Stimulated activated memory B cell treated with anti-CD40 and anti-IgM and Interleukin-4, amounts not matched to agents 10 μg/mL and 1 μg/mL and 100 μg/mL, for 72 hours (primary cell): ENCODE measurements at places on chromosomes 1 and 21.

- ATAC-seq = no peak
- no peak overlapping the region for H3K27ac ChIP-seq
- H3K4me1 ChIP-seq = peaks cover 14% of the 10 kb centered on the region
These were observed 31.8 kb downstream of the SPSB1 start for GRCh38 chr1:9324246-9325096.

GRCh38 chr1:238589843-238590435 lies 699.2 kb upstream of the ZP4 start:
- H3K4me3 ChIP-seq = no peak overlapping the region
- H3K27ac ChIP-seq = no peak overlapping the region
- H3K27me3 ChIP-seq = no peaks in the 10 kb centered on the region
- no peak for ATAC-seq
- H3K4me1 ChIP-seq = no peaks in the 10 kb centered on the region
- no peaks in the 10 kb centered on the region for H3K36me3 ChIP-seq

GRCh38 chr1:244046907-244047611 lies 4.0 kb upstream of the ZBTB18 start:
- H3K27ac ChIP-seq = peak overlapping the region; percentile 97
- H3K4me3 ChIP-seq = peak overlapping the region; percentile 94
- H3K27me3 ChIP-seq = no peaks in the 10 kb centered on the region
- H3K4me1 ChIP-seq = peaks cover 23% of the 10 kb centered on the region
- H3K36me3 ChIP-seq = no peaks in the 10 kb centered on the region
- ATAC-seq = no peak

DNA sequence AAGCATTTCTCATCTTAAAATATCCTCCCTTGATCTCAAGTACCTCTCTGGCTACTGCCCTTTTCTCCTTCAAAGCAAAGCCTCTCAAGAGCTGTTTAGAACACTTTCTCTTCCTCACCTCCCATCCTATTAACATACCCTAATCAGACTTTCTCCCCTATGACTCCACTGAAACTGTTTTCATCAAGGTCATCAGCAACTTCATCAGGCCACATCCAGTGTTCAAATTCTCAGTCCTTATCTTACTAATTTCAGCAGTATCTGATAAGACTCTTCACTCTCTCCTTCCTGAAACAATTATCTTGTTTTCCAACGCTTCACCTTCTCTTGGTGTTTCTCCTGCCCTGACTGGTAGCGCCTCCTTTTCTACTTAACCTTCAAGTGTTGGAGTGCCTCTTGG lies 1.5 kb upstream of the RAP1A start:
- peak; percentile 32 for ATAC-seq
- H3K4me1 ChIP-seq = peaks cover 71% of the 10 kb centered on the region
- peak overlapping the region; percentile 79 for H3K27ac ChIP-seq
- H3K4me3 ChIP-seq = peak overlapping the region; percentile 54

DNA sequence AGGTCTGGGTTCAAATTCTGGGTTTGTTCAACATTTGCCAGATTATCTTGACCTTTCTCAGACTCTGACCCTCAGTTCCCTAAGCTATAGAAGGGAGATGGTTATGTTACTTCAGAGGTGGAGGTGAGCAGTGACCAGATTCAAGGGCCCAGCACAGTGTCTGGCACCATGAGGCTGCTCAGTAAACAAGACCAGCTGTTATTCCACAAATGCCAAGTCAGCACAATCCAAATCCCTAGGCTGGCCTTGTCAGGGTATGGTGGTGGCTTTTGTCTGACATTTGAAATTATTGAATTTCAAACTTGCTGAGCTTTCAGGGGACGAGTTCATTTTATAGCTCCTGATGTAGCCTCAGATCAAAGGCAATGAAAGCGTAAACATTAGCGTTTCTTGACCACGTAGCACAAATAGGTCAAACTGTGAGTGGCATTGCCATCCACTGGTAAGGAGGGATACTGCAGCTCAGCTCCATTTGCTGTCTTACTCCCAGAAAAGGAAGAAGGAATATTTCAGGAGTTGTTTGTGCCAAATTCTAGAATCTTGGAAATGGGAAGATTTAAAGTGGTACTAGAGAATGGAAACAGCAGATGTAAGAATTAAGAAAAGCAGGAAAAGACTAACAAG lies 94.3 kb upstream of the EDN2 start:
- peaks cover 51% of the 10 kb centered on the region for H3K36me3 ChIP-seq
- no peaks in the 10 kb centered on the region for H3K27me3 ChIP-seq

- ATAC-seq = no peak
- H3K4me3 ChIP-seq = peak overlapping the region; percentile 26
- no peaks in the 10 kb centered on the region for H3K4me1 ChIP-seq
- H3K27ac ChIP-seq = no peak overlapping the region
- H3K36me3 ChIP-seq = no peaks in the 10 kb centered on the region
These were observed 367.1 kb upstream of the ESRRG start for GRCh38 chr1:217090060-217090911.

- no peak overlapping the region for H3K27ac ChIP-seq
- H3K4me1 ChIP-seq = peaks cover 7% of the 10 kb centered on the region
- no peaks in the 10 kb centered on the region for H3K36me3 ChIP-seq
- H3K27me3 ChIP-seq = no peaks in the 10 kb centered on the region
- no peak for ATAC-seq
- no peak overlapping the region for H3K4me3 ChIP-seq
These were observed 1195.7 kb downstream of the AMY1C start for GRCh38 chr1:104945406-104945805.

- no peaks in the 10 kb centered on the region for H3K4me1 ChIP-seq
- H3K27me3 ChIP-seq = peaks cover 2% of the 10 kb centered on the region
- no peaks in the 10 kb centered on the region for H3K36me3 ChIP-seq
- no peak overlapping the region for H3K27ac ChIP-seq
- H3K4me3 ChIP-seq = no peak overlapping the region
These were observed 122.0 kb downstream of the GLIS1 start for GRCh38 chr1:53616927-53617326.

DNA sequence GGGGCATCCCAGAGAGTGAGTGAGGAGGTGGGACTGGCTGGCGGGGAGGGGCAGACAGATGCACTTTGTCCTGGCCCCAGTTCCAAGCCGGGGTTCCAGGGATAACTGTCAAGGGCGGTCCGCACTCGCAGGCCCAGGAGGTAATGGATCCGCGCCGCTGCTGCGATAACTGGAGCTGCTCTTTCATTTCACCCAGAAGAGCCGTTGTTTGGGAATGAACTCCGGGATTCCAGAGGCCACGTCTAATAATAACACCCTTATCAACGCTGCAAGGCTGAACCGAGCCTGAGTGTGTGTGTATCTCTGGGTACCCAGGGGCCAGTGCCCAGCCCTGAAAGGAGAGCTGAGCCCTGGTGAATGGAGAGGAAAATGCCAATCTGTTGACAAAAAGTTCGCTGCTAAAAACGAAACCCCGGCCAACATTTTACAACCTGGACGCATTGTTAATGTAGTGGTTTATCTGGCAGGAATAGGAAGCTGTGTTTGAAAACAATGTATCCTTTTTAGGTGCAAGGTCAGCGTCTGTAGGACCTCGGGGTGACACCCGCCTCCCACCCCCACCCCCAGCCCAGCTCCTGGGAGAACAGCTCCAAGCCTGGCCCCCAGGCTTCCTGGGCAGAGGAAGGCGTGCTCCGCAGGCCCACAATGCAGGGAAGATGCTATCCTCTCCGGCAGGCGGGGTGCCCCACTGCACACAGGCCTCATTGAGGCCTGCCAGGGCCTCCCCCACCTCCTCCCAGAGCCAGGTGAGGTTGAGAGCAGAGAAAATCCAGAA lies 119.7 kb downstream of the PROX1 start:
- no peaks in the 10 kb centered on the region for H3K27me3 ChIP-seq
- no peaks in the 10 kb centered on the region for H3K4me1 ChIP-seq
- H3K27ac ChIP-seq = no peak overlapping the region

- peaks cover 48% of the 10 kb centered on the region for H3K36me3 ChIP-seq
- no peak for ATAC-seq
- no peaks in the 10 kb centered on the region for H3K27me3 ChIP-seq
- H3K4me1 ChIP-seq = no peaks in the 10 kb centered on the region
- no peak overlapping the region for H3K4me3 ChIP-seq
These were observed 125.3 kb downstream of the LTN1 start for GRCh38 chr21:28867401-28867800.

GRCh38 chr1:193799948-193800690 lies 613.7 kb upstream of the B3GALT2 start:
- ATAC-seq = no peak
- peaks cover 15% of the 10 kb centered on the region for H3K27me3 ChIP-seq
- no peak overlapping the region for H3K4me3 ChIP-seq

DNA sequence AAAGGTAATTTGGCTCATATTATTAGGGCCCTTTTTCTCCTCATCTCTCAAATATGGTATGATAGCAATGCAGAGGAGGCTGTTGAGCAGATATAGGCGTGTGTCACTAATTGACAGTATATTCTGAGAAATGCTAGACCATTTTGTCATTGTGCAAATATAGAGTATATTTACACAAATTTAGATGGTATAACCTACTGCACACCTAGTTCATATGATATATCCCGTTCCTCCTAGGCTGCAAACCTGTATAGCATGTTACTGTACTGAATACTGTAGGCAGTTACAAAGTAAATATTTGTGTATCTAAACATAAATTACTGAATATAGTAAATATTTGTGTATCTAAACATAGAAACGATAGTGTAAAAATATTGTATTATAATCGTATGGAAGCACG lies 8.6 kb downstream of the ZBTB37 start:
- no peak overlapping the region for H3K4me3 ChIP-seq
- H3K27me3 ChIP-seq = no peaks in the 10 kb centered on the region
- peaks cover 7% of the 10 kb centered on the region for H3K4me1 ChIP-seq

DNA sequence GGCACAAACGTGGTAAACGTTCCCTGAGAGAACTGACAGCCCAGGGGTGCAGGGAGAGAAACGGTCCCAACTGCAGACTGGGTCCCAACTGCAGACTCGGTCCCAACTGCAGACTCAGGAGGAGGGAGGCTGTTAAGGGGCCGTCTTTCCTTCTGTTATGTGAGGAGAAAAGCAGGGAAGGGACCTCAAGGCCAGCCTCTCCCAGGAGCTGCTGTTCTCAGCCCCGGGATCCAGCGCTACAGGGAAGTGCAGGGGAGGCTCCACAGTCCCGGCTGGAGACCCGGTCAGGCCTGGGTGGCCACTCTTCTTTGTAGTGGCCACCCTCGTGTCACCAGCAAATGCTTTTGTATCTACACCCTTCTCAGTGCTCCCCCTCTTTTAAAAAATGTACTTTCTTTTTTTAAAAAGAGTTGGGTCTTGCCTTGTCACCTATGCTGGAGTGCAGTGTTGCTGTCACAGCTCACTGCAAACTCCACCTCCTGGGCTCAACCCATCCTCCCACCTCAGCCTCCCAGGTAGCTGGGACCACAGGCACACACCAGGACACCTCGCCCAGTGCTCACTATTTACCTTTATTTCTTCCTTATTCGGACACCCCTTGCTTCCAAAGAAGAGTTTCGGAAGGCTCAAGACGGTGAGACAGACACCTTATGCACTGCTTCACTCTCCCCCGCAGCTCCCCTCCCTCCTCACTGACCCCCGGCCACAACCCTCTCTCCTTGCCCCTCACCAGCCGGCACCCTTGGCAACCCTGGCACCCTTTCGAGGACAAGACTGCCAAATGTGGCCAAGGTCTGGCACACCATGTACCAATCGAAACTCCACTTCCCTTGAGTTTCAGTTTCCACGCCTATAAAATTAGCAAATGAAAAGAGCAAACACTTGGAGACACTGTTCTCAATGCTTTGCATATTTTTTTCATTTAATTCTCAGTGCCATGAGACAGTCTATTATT lies 21.8 kb downstream of the CAPN2 start:
- H3K36me3 ChIP-seq = peaks cover 25% of the 10 kb centered on the region
- H3K27me3 ChIP-seq = no peaks in the 10 kb centered on the region
- H3K4me1 ChIP-seq = peaks cover 25% of the 10 kb centered on the region
- H3K27ac ChIP-seq = peak overlapping the region; percentile 44

GRCh38 chr1:174964972-174965361 lies 34.8 kb upstream of the CACYBP start:
- peaks cover 4% of the 10 kb centered on the region for H3K36me3 ChIP-seq
- H3K4me3 ChIP-seq = peak overlapping the region; percentile 73
- H3K27ac ChIP-seq = peak overlapping the region; percentile 73
- peaks cover 52% of the 10 kb centered on the region for H3K4me1 ChIP-seq
- peak; percentile 15 for ATAC-seq
- H3K27me3 ChIP-seq = no peaks in the 10 kb centered on the region

- H3K4me3 ChIP-seq = no peak overlapping the region
- peaks cover 24% of the 10 kb centered on the region for H3K36me3 ChIP-seq
- no peak overlapping the region for H3K27ac ChIP-seq
- no peaks in the 10 kb centered on the region for H3K27me3 ChIP-seq
- ATAC-seq = no peak
These were observed 99.1 kb downstream of the MT1HL1 start for GRCh38 chr1:236904892-236905741.

DNA sequence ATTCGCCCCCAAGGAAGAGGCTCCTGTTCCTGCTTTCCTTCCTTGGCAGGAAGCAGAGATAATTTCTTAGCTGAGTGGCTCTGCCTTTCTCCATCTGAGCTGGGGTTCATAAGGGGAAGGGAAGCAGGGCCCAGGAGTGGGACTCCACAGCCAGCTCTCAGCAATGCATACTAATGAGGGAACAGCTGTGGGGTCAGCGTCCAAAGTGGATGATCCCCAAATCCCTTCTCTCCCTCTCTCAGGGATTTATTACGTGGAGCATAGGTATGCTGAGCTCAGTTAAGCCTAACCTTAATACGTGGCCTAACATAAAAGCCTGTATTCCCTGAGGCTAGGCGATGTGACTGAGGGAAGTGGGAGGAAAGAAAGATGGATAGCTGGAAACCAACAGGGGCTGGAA lies 87.3 kb upstream of the CTTNBP2NL start:
- H3K4me1 ChIP-seq = no peaks in the 10 kb centered on the region
- ATAC-seq = no peak
- H3K4me3 ChIP-seq = no peak overlapping the region

GRCh38 chr21:26195708-26196107 lies 25.1 kb upstream of the APP start:
- ATAC-seq = no peak
- no peaks in the 10 kb centered on the region for H3K4me1 ChIP-seq
- no peak overlapping the region for H3K4me3 ChIP-seq
- no peaks in the 10 kb centered on the region for H3K36me3 ChIP-seq
